ENCODE measurements at places on chromosomes 5 and 9. TPM values are rescaled to one million over a fixed set of nuclear protein-coding genes. Genes with fewer than 3 reads are reported as not detected.

DNA sequence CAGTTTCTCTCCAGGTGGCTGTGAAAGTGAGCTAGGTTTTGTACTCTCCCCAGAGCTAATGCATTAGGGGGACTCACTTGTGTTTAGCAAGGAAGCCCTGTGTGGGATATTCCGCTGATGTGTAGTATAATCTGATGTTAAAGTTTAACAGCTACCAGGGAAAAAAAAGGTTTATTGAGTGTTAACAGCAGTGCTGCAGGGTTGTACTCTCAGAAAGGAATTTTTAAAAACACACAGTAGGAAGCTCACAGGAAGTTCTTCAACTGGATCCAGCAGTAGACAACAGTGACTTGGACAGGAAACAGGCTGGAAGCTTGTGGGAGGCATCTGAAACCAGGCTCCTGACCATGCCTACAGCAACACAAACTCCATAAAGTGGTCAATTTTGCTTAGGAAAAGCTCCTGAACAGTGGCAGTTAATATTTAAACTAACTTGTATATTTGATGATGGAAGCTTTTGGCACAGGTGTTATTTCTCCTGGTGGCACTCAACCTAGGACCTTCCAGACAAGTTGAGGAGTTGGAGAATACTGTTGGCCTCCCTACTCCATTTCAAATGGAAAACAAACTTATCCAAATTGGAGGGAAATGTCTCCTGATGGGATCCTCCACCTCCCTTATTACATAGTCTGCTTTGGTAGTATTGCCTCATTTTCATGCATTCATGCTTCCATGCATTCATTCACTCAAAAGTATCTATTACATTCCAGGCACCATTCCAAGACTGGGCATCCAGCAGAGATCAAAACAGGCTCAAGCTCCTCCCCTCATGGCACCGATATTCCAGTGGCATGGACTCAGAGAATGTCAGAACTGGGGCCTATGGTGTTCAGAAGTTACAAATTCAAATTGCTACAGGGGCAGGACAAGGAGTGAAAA is 54.7 kb downstream of the FOXD1 start:
- no peak for DNase-seq

DNA sequence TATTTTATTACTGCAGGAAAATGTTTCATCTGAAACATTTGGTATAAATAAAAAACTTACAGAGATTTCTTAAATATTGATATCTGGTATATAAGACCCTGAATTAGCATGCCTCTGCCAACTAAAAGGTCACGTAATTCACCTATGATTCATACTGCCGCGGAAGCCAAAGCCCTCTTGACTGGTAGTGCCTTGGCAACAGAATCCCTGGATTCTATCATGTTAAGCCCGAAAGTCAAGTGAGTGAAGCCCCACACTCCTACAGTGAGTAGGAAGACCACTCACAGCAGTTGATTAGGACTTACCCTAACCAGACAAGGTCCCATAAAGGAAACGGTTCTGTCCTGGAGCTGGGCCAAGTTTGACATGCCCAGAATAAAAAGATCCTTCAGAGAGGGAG is 175.6 kb upstream of the NREP start:
- peak; percentile 26 for DNase-seq

GRCh38 chr5:177154003-177154643 is 20.6 kb downstream of the NSD1 start:
- no peak for DNase-seq

DNA sequence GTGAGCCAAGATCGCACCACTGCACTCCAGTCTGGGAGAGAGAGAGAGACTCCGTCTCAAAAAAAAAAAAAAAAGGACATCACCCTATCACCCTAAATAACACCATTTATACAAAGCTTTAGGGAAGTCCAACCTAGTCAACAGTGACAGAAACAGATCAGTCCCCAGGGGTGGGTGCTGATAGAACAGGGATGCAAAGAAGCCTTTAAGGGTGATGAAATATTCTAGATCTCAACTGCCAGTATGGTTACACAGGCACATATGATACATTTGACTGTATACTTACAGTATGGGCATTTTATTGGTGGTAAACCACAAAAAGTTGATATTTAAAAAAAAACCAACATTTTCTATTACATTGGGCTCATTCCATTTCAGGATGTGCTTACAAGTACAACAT is 4.8 kb downstream of the RETREG1 start:
- DNase-seq: no peak

- DNase-seq: peak; percentile 96
Measured at GRCh38 chr5:75717082-75717922, at the start of gene POC5. Gene POC5, minus strand, starts transcription at chr5:75717437. Its CDS starts 4,500 bp downstream, at chr5:75712937.

GRCh38 chr9:37943345-37944265 is 39.7 kb upstream of the SLC25A51 start:
- peak; percentile 63 for DNase-seq

DNA sequence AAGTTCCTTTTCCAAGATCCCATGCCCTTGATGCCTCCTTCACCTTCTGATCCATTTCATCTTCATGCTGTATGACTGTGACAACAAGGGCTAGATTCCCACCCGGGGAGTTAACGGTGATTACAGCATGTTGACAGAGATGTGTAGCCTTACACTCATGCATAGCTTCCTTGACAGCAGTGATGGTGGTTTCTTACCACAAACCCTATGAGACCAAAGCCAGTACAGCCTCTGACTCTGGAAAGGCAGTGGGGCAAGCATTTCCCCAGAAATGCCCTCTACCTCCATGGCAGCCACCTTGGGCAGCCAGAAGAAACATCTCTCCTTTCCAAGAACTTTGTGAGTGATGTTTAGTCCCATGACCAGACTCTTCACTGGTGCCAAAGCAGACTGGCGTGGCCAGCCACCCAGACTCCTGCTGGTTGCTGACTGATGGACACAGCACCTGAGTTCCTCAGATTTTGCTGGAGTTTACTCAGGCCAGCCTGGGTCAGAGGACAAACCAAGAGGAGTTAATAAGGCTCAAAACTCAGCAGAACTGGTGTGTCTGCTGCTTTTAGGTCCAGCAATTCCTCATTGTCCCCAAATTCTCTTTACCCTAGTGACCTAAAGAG is 199.7 kb upstream of the SLC27A6 start:
- no peak for DNase-seq

DNA sequence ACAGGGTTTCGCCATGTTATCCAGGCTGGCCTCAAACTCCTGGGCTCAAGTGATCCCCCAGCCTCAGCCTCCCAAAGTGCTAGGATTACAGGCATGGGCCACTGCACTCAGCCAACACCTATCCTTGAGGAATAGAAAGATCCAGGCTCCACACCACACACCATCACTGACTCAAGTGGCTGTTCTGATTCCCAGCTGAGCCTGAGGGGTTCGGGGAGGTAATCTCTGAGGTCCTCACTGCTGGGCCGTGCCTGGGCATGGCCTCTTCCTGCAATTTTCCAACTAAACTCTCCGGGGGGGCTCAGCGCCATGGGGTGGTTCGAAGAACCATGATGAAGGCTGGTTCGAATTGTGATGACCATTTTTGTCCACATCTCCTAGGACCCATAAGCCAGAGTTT is 31.0 kb upstream of the IL17B start:
- no peak for DNase-seq

GRCh38 chr9:117612317-117612716 is 91.9 kb upstream of the TLR4 start:
- DNase-seq: no peak

DNA sequence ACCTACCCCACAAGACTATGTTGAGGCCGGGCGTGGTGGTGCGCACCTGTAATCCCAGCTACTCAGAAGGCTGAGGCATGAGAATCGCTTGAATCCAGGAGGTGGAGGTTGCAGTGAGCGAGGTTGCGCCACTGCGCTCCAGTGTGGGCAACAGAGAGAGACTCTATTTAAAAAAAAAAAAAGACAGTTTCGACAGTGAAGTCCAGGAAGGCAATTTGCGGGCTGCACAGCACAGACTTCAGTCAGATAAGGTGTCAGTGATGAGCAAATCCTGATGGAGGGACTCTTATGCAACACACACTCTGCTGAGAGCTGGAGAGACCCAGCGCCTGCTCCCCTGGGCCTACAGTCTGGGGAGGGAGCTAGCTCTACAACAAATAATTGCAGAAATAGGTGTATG is 14.2 kb downstream of the CCNJL start:
- DNase-seq: no peak

DNA sequence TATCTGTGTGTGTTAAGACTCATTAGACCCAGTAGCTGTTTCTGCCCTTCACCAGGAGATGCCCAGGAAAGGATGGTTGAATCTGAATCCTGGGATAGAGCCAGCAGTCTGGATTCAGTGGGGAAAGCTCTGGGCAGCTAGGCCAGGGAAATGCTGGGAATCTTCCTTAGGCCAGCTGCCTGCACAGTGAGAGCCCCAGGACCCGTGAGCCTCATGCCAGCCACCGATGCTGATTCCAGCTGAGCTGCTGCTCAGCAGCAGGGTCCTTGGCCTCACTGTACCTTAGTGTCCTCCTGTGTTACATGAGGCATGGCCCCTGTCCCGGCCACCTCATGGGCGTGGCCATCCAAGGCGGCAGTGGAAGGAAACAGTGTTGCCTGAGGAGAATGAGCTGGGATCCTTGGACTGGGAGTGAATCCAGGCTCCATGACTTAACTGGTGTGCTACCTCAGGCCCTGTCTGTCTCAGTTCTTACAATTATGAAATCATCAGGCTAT is 87.1 kb downstream of the AMBP start:
- no peak for DNase-seq

GRCh38 chr9:111525056-111525977 is at the start of gene ZNF483:
Gene ZNF483, plus strand, starts transcription at chr9:111525179. Its CDS starts 2,217 bp downstream, at chr9:111527396.
- DNase-seq: peak; percentile 76

DNA sequence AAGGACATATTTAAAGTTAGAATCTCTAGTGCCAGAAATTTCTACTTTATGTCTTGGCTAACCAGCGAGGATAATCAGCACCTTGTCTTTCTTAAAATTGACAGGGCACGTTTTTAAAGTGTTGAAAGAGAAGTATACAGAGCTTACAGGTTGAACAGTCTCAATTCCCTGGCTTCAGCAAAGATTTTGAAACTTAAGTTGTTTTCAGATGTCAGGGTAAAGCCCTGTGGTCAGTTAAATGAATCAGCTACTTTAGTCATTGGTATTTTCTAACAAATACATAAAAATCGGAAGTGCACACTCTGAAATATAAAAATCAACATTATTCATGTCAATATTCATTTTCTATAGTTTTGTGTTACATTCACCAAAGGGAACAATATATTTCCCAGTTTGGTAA is 29.1 kb downstream of the SNCAIP start:
- DNase-seq: no peak

- no peak for DNase-seq
Measured at GRCh38 chr5:88707216-88707965, 175.6 kb downstream of the MEF2C start.

- no peak for DNase-seq
Measured at GRCh38 chr5:17224858-17225511, 7.6 kb downstream of the BASP1 start.

GRCh38 chr5:158820891-158821290 is 278.8 kb downstream of the EBF1 start:
- no peak for DNase-seq

- DNase-seq: no peak
Measured at GRCh38 chr9:87461256-87461655, 36.4 kb upstream of the DAPK1 start.

GRCh38 chr5:127203818-127204217 is 86.8 kb upstream of the MEGF10 start:
- no peak for DNase-seq

- DNase-seq: no peak
Measured at GRCh38 chr5:65151614-65152013, 330.1 kb downstream of the ADAMTS6 start.

DNA sequence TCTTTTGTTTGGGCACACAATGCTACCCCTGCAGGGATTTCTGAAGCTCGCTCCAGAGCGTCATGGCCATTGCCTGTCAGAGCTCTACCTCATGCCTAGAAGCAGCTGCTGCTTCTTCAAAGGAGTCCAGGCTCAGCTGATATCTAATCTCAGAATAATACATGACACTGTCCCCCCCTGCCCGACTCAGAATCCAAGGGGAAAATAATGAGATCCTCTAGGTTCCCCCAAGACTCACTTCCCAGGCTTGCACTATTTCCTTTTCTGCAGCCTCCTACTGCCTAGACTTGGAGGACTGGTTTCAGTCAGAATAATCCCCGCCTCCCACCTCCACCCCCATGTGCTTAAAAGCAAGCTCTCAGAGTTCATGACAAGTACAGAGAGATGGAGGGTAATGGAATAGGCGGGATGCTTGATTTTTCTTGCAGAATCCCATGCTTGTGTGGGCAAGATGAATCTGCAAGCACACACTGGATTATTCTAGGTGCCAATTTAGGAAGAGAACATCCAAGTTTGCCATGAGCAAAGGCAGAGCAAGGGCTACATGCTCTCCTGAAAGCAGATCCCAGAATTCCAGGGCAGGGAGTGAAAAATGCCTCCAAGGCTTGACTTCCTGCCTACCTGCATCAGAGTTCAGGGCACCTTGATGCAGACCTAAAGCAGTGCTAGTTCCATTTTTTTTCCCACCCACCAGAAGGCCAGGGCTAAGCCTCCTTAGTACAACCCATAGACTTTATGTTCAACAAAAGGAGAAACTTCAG is 97.4 kb upstream of the IFNK start:
- no peak for DNase-seq

DNA sequence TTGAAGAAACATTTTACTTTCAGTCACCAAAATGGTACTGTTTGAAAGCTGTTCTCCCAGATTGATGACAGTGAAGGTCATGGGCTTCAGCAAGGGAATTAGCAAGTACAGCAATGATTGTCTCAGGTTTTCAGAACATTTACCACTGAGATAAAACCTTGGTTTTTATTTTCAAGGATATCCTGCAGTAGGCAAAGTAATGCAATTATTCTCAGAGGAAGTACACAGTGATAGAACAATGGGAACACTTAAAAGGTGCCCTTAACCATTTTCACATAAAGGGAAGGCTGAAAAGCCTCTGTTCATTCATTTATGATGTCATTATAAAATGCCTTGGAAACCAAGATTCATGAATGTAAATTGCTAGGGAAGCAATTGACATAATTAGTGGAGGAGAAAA is 471.8 kb upstream of the ACO1 start:
- DNase-seq: no peak

- DNase-seq: no peak
Measured at GRCh38 chr9:92719028-92719647, 45.5 kb downstream of the BICD2 start.

BSPRY gene
- polyA plus RNA-seq: 0.80 TPM

IRX2 gene
- 2.7 TPM for polyA plus RNA-seq

DDX46 gene
- polyA plus RNA-seq: 29.2 TPM

NRG2 gene
- 0.72 TPM for polyA plus RNA-seq

SHOC1 gene
- polyA plus RNA-seq: not detected

RPS23 gene
- polyA plus RNA-seq: 2,612 TPM

TAF1L gene
- polyA plus RNA-seq: not detected
